Stimulated activated CD8-positive, alpha-beta memory T cell treated with anti-CD3 and anti-CD28 coated beads, Interleukin-12 subunit alpha, Interleukin-12 subunit beta, amount 100 ng/mL, for 1 hour (primary cell): ENCODE measurements at places on chromosomes 5 and 9.

DNA sequence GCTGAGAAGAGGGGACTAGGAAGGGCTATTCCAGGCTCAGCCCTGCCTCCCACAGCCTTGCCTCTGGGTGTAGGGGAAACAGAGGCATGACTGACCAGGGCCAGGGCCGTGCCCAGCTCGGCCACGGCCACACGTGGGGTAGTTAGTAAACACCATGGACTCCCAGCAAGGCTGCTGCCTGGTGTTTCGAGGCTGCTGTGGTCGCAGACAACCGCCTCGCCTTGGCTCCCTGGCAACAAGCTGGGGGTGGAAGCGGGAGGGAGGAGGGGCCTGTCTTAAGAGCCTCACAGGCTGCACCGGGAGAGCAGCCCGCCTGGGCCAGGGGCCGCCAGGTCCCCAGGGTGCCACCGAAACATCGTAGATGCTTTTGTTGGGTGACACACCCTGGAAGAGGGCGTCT is 90.2 kb upstream of the CACNA1B start:
- no peak for DNase-seq

DNA sequence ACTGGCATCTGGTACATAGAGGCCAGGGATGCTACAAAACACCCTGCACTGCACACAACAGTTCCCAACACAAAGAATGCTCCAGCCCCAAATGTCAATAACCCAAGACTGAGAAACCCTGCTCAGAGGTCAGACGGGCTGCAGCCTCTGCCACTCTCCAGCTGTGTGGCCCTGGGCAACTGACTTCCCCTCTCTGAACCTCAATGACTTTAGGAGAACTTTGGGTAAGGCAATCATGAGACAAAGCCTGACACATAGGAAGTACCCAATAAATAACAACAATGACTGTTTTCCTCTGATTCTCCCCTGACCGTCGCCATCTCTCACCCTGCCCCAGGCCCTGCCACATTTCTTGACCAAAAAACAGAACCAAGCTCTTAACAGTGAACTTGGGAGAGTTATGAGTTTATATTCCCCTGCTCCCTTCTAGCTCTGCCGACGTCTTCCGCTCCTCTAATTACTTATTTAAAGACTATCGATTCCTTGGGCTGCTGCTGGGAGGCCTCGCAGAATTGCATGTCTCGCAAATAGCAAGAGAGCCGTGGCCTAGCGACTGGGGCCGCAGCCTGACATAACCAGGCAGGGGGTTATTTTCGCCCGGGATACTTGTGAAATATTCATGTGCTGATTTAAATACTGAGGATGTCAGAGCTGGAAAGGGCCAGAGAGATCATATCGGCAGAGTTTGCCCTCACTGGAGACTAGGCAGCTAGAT is 24.5 kb upstream of the CRB2 start:
- DNase-seq, result no peak

- no peak for DNase-seq
These were observed 4.0 kb downstream of the ST6GALNAC4 start for GRCh38 chr9:127912882-127913281.

DNA sequence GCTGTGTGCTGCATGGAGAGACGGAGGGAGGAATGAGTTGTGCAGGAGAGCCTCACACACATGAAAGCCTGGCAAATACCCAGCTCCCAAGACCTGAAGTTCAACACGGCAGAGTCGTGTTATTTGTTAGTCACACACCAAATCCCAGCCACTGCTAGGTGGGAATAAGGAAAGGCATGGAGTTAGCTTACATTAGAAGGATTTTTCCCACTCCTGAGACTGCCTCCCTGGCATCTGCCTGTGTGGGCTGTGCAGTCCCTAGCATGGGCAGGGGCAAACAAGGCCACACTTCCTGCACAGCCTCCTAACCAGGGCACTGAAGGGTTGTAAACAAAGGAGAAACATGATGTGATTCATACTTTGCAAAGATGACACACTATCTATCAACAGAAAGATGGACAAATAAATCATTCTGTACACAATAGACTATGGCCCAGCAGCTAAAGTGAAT is 306.8 kb downstream of the SPOCK1 start:
- DNase-seq, result no peak

- no peak for DNase-seq
These were observed 41.3 kb upstream of the HAND1 start for GRCh38 chr5:154519359-154519758.

DNA sequence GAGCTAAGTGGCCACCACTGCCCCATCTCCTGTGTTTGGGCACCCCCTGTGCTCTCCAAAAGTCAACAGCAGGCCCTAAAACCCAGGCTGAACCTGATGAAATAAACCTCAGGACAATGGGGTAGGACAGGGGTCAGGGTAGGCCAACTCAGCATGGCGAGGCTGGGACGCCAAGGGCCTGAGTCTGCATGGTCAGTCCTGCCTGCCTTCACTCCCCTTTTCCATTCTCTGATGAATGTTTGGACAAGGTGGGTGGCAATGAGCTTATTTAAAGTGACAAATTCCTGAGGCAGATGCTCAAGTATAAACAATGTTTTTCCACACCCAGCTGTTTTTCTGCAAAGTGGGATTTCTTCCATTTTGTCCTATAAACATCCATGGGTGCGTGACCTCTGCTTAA is 47.2 kb upstream of the CXCL14 start:
- no peak for DNase-seq

DNA sequence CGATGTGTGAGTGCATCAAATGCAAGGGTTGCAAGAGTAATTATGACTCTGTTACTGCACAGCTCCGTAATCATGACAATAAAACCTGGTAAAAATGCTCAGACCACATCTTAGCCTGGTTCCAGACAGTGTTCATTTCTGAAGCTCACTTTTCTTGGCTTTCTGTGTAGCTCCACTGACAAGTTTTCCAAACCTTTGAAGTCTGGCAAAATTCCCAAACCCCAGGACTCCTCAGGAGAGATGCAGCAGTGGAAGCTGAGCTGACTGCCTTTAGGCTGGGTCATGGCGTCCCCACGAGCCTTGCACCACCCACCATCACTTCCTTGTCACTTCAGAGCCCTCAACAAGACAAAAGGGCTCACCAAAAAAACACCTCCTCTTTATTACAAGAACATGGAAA is 131.6 kb upstream of the TAS2R1 start:
- no peak for DNase-seq

DNA sequence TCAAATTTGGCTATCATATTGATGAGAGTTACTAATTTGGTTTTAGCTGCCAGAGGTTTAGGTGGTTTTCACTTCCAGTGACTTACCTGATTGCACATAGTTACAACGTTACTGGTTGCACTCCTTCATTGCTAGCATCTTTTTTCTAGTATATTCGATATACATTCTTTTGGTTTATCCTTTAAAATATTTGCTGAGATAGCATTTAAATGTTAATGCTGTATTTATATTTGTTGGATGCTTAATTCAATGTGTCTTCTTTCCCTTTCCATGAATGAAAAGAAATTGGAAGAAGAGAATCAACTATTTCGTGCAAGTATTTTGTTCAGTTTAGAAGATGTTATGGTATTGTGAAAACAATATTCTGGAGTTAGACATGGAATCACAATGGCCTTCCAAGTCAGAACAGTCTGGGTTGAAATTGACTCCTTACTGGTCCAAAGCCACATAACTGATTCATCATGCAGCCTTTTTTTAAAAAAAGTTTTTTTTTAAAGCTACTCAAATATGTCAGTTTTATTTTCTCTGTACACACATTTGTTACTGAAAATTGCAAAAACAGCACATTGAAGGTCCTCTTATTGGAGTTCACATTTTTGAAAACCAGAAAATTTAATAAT is 2.2 kb downstream of the SPIN1 start:
- no peak for DNase-seq

- DNase-seq, result no peak
These were observed 380 bp downstream of the OR1J1 start for GRCh38 chr9:122477346-122477745.

- no peak for DNase-seq
These were observed 12.9 kb downstream of the MYORG start for GRCh38 chr9:34363619-34364351.

DNA sequence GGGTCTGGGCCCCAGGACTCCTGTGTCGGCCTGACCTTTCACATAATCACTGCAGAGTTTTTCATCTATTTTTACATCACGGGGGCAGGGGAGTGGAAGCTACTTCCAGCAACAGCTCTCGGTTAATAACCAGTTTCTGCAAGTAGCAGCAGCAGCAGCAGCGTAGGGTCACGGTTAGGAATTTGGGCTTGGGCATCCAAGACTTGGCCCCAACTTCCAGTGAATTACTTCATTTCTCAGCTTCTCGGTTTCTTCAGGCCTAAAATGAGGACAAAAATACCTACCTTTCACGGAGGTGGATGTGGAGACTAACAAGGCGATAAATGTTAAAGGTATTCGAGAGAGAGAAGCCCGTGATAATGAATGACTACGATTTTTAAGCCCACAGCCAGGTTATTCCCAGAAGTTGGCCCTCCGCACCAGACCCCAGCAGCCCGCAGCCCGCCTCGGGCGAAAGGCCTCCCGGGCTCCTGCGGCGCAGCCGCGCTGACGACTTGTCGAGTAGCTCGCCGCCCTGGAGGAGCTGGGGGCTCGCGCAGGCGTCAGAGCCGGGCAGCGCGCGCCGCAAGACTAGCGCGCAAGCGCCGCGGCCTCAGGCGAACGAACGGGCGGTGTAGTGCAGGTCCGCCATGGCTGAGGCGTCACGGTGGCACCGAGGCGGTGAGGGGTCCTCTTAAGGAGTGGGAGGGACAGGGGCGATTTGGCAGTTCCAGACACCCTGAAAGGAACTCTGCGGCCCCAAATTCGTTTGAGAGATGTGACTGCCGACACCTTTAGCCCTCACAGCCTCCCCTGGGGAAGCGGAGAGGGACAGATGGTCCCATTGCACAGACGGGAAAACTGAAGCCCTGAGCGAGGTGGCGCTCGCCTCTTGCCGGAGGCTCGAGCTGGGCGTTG is at the start of gene PKD2L2:
Gene PKD2L2, plus strand, starts transcription at position 595 of the 897 bp plus-strand sequence. Its CDS starts 35 bp downstream, at position 630.
- peak; percentile 67 for DNase-seq

- no peak for DNase-seq
These were observed 71.2 kb downstream of the C9orf50 start for GRCh38 chr9:129549684-129550083.

DNA sequence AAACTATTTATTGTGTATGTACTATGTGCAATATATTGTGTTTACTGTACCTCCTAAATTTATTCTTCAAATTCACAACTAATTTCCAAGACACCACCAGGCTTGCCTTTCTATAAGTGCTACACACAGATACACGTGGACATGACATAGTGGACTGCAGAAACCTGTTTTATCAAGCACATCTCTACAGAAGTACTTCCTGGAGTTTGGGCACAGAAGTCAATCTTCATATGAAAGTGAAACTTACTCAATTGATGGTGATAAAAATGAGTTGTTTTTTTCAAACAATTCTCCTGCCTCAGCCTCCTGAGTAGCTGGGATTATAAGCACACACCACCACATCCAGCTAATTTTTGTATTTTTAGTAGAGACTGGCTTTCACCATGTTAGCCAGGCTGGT is 57.6 kb downstream of the NLN start:
- no peak for DNase-seq
